Erythroblast (primary cell): ENCODE measurements at places on chromosomes 7 and 10.

DNA sequence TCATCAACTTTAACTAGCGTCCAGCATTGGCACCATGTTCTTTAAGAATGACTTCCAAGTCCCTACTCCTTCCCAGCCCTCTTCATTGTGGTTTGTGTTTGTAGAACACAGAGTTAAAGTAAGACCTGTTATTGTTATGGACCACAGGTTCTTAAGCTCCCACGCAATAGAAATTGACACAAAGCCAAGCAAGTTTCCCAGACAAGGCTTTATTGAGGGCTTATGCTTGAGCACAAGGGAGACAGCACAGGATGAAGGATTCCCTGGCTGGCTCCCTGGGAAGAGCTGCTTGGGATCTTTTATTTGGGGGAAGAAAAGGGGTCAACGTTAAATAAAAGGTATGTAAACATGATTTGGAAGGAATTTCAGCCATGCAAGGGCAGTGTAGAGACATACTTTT lies 44.3 kb upstream of the PRKCQ start:
- no peak for DNase-seq

GRCh38 chr10:129707406-129708388 lies 240.7 kb downstream of the MGMT start:
- DNase-seq: no peak

GRCh38 chr7:50335795-50336754 lies 31.6 kb downstream of the IKZF1 start:
- DNase-seq: peak; percentile 71

DNA sequence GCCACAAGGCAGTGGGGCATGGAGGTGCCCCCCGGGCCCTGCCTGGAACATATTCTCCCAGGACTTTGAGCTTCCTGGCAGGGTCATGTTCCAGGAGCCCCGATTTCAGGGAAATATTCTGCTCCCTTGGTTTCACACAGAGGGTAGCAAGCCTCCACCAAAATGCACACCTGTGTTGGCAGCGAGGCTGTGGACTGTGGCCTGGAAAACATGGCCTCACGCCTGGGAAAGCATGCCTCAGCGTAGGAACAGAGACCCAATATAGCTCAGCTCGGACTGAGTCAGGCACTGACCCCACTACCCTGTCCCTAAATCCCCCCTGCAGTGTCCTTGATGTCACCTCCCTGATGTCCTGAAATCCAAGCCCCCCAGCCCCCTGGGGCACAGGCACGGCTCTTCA lies 92.0 kb downstream of the KCNMA1 start:
- DNase-seq: no peak

- no peak for DNase-seq
These were observed 380.9 kb upstream of the SEMA3C start for GRCh38 chr7:81299711-81300110.

DNA sequence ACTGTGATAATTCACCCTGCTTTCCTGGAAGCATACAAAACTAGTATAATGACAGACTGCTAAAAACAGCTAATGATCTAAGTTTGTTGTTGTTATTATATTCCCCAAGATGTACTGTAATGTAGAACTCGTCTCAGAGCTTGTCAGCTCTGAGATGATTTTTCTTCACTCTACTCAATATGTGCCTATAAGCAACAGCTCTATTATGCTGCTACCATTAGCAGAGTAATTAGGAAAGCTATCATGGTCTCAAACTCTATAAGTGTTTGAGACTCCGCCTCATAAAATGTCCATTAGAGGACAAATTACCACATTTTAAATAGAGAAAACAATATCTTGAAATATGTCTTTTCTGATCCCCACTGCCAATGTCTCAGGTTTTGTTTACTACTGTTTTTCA lies 476.5 kb upstream of the PCDH15 start:
- DNase-seq: no peak

- no peak for DNase-seq
These were observed 51.0 kb downstream of the HHEX start for GRCh38 chr10:92740762-92741161.

GRCh38 chr7:73734619-73735527 lies 3.7 kb downstream of the ABHD11 start:
- peak; percentile 93 for DNase-seq

GRCh38 chr10:117164592-117165537 lies 26.8 kb upstream of the VAX1 start:
- DNase-seq: no peak

GRCh38 chr7:41045556-41046123 lies 657.2 kb downstream of the INHBA start:
- DNase-seq: no peak

GRCh38 chr10:93475871-93476270 lies 6.3 kb downstream of the MYOF start:
- no peak for DNase-seq

DNA sequence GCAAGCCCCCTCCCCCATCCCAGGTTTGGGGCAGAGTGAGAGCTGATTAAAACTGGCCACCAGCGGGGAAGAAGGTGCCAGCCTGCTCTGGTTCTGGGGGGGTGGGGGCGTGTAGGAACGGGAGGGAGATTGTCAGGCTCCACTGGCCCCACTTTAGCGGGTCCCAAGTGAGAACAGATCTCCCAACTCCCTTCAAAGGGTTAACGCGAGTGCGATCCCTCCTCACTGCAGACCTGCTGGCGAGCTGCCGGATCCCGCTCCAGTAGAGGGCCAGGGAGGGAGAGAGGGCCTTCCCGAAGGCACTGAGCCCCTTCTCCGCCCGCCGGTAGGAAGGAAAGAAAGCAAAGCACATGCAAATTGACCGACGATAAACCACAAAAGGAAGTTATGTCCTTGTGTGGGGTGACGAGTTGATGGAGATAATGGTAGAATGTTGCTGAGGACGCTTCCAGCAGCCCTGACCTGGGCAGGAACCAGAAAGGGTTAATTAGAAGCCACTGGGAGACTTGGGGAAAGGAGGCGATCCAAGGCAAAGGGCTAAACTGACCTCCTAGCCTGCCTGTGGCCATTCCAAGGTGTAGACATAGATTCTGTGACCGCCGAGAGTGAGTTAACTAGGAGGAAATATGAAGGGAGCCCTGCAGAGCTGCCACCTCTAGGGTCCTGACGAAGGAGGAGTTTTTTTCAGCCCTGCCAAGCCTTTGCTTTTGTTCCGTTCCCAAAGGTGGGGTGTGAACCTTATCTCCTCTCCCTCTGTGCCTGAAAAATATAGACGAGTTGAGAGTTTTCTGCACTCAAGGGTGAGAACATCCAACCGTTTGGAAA lies 1.5 kb downstream of the NRG3 start:
- no peak for DNase-seq

DNA sequence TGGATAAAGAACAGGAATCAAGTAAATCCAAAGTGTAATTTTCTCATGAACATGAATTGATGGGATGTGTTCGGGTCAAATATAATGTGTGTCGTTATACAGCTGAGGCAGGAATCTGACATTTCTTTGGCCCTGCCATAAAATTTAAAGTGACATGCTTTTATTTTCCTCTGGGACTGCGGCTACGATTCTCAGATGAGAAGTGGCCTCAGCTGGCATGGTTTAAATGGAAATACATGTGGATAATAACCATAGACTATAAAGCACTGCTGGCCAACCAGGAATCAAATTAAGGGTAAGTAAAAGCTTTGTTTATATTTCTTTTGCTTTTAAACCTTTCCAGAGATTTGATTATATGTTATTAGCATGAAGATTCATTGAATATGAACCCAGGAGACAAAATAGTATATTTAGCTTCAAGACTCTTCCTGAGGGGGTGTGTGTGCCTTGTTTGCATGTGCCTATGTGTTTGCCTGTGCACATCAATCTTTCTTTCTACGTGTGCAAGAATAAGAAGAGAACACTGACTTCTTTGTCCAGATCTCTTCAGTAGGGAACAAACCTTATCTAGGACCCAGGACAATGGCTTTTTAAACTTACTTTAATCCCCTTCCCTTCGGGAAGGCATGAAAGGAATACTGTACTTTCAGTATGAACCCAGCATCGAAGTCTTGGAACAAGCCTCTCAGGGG lies 629.0 kb upstream of the PFKP start:
- DNase-seq: no peak

- no peak for DNase-seq
These were observed 2.8 kb downstream of the FAM180A start for GRCh38 chr7:135745703-135746312.

DNA sequence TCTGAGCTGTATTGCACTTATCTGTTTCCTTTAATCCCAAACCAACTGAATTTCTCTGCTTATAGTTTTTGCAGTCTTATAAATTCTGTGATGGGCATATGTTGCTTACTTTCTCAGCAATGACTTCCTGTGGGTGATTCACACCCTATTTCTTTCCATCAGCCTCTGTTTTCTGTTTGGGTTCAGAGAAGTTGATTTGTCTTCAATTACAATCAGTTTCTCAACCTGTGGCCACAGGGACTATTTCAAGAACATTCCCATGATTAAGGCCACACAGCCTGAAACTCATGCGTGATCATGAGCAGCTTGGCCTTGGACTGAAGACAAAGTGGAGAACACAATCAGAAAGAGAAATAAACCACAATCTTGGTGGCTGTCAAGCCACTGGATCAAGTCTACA lies 1174.6 kb upstream of the C7orf33 start:
- no peak for DNase-seq

DNA sequence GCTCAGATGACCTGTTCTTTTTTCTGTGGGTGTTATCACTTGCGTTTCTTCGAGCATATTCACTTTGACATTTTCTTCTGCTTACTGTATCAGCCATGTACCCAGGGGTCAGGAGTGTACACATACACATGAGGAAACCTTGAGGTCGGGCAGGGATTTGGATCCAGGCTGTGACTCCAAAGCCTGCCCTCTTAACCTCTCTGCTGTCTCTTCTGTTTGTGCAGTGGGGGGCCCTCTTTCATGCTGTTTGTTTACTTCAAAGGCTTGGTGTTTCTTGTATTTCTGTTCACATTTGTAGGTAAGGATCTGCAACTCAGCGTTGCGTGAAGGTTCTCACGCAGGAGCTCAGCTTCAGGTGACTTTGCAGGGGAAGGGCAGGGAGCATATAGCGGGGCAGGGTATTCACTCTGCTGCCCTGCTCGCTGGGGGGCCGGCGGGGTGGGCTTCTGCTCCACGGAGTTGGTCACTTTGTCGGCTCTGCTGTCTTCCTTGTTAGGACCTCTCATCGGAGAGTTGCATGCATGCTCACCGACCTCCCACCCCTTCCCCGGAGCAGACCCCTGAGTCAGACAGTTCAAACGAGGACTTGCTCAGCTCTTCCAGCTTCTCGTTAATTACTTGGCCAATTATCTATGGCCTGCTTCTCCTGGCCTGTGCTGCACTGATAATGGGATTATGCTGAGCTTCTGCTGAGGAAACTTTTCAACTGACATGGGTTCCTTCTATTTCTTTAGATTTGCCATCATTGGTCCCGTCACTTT lies 77.5 kb downstream of the SDK1 start:
- no peak for DNase-seq

- peak; percentile 70 for DNase-seq
These were observed 12.6 kb upstream of the ARL4A start for GRCh38 chr7:12674861-12675260.

DNA sequence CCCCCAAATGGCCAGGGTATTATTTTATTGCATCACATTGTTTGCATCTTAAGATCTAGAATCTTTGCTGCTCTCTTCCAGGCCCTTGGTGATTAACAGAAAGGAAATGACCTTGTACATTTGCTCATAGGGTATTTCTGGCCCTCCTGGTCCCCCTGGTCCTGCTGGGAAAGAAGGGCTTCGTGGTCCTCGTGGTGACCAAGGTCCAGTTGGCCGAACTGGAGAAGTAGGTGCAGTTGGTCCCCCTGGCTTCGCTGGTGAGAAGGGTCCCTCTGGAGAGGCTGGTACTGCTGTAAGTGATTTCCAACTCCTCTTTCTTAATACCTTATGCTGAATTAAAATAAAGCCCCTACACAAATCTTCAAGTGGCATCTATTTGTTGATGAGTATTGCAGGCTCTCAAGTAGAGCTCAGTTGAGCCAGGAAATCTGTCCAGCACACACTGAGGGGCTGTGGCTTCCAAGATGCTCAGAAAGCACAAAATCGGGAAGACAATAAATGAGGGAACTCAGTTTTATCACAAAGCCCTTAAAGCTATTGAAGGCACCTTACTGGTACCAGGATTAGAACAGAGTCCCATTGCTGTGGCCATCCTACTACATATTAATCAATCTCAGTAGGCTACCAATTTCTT lies 28.2 kb downstream of the COL1A2 start:
- no peak for DNase-seq

DNA sequence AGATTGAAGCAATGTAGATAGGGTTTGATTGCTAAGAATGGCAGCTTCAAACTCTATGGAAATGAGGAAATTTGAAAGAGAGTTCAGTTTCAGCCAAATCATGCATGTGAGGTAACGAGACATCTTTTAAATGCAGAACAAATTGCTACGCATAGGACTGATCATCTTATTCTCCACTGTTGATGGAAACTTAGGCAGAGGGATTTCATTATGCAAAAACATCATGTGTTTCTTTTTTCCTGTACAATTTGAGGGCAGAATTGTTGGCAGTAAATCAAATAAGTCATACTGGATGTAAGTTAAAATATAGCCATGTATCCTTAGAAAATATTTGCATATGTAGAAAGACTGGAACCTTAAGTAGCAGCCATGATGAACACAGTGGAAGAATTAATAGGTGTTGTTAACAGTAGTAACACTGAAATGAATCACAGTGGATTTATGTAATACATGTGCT lies 327.4 kb downstream of the CDK14 start:
- DNase-seq: no peak

GRCh38 chr10:110404825-110405224 lies 92.9 kb upstream of the DUSP5 start:
- no peak for DNase-seq

GRCh38 chr10:110802090-110802489 lies 69.6 kb upstream of the PDCD4 start:
- DNase-seq: no peak

DNA sequence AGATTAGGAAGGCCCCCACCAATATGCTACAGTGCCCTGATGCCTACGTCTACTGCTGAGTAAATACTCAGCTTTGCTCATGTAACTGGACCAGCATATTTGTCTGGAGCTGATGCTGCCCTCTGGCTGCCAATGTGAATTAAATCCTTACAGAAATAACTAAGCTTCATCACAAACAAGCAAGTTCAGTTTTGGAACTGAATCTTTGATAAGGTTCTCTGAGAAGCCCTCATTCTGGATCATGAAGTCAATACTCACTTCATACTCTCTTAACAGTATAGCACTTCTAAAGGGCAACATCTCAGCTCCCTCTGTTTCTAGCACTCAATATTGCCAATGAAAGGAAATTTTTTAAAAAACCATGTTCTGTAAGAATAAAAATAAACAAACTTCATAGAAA lies 246.7 kb downstream of the ETV1 start:
- peak; percentile 10 for DNase-seq

- no peak for DNase-seq
These were observed 313.9 kb upstream of the ZNF32 start for GRCh38 chr10:43962346-43963191.
